Smooth muscle cell of bladder (primary cell): ENCODE measurements at places on chromosomes 7 and 10. TPM values are rescaled to one million over a fixed set of nuclear protein-coding genes. Genes with fewer than 3 reads are reported as not detected.

PAPOLB gene
- total RNA-seq = 0.09 and 0.14 TPM in 2 replicates

EBF3 gene
- 3.7 TPM in 2 replicates for total RNA-seq

INMT gene
- 13.4 and 21.8 TPM in 2 replicates for total RNA-seq

KLF14 gene
- 0.09 TPM in 1 of 2 replicates, not detected in the other for total RNA-seq

GTPBP10 gene
- 12.5 and 12.7 TPM in 2 replicates for total RNA-seq

LSM8 gene
- total RNA-seq = 34.9 and 35.4 TPM in 2 replicates

CUZD1 gene
- total RNA-seq = 0.43 and 0.55 TPM in 2 replicates

FAM237B gene
- total RNA-seq = under 0.01 TPM in 1 of 2 replicates, not detected in the other

FAM25A gene
- not detected in 2 replicates for total RNA-seq

TMEM225B gene
- 0.46 and 1.1 TPM in 2 replicates for total RNA-seq

TAC1 gene
- not detected in 2 replicates for total RNA-seq

KIF11 gene
- 3.2 and 3.4 TPM in 2 replicates for total RNA-seq

LEP gene
- total RNA-seq = 0.09 TPM in 1 of 2 replicates, not detected in the other

CALD1 gene
- total RNA-seq = 649 and 694 TPM in 2 replicates

FFAR4 gene
- not detected in 2 replicates for total RNA-seq

TNS3 gene
- 81.2 and 150 TPM in 2 replicates for total RNA-seq

DENND2A gene
- total RNA-seq = 15.6 and 37.5 TPM in 2 replicates

EPDR1 gene
- 42.5 and 112 TPM in 2 replicates for total RNA-seq

SPDYE16 gene
- total RNA-seq = 0.14 TPM in 1 of 2 replicates, not detected in the other

INHBA gene
- 30.6 and 38.9 TPM in 2 replicates for total RNA-seq

NUDT5 gene
- total RNA-seq = 63.3 and 65.6 TPM in 2 replicates

IDI2 gene
- total RNA-seq = not detected in 2 replicates

NKX2-3 gene
- not detected in 2 replicates for total RNA-seq

ABLIM1 gene
- 3.1 and 4.4 TPM in 2 replicates for total RNA-seq

CHCHD3 gene
- 79.8 and 97.8 TPM in 2 replicates for total RNA-seq

VSIR gene
- total RNA-seq = 15.9 and 23.4 TPM in 2 replicates

KIAA1217 gene
- 0.43 and 0.55 TPM in 2 replicates for total RNA-seq

TBL2 gene
- total RNA-seq = 76.4 and 97.0 TPM in 2 replicates

PDE1C gene
- total RNA-seq = 0.92 and 2.7 TPM in 2 replicates
